Ammon's horn (tissue), 1 donor: ENCODE measurements at places on chromosomes 3 and 15.
A peak's percentile ranks its signal among the peaks of the same experiment; 100 is the strongest.

DNA sequence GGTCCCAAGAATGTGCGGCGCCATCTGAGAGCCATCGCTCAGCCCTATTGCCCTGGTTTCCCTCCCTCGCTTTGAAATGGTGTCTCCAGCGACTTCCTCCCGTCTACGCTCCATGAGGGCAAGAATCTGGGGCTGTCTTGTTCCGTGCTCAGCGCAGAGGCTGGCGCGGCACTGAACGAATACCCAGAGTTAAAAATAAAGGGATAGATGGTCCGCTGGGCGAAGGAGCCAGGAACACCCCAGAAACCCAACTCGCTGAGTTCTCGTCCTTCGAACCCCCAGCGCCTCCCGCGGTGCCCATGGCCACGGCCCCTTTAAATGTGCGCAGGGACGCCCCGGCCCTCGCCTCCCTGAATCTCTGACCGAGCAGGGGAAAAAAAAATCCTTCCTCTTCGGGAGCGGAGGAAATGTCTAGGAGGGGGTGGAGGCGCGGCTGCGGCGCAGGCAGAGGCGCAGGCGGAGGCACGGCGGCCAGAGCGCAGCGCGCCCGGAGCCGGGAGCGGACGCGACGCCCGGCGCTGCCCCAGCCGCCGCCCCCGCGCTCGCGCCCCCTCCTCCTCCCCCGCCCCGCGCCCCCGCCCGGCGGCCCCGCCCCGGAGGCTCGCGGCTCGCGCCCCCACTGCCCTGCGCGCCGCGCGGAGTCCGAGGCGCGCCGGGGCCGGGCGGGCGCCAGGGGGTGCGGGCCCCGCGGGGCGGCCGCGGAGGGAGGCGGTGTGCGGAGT is 8.5 kb upstream of the FGD5 start:
- DNase-seq: no peak

- no peak for DNase-seq
Measured at GRCh38 chr3:99482191-99482590, 156.2 kb upstream of the COL8A1 start.

- no peak for DNase-seq
Measured at GRCh38 chr15:76084256-76084655, 24.5 kb downstream of the TMEM266 start.

DNA sequence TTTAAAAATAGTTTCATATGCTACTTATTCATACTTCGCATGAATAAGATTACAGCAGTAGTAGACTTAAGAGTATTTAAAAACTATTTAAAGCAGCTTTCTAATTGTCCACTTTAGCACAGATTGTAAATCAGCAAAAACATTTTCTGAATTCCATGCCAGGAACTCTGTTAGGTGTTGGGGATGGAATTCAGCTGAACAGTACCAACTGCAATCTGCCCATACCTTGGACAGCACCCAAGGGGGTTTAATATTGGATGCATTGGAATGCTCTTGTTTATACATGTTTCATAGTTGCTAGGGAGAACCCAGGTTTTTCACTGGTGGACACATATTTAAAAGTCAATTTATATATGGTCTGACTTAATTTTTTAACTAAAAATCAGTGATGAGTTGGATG is 74.8 kb downstream of the PPM1L start:
- DNase-seq: no peak

GRCh38 chr15:23033979-23034378 is 5.4 kb downstream of the TUBGCP5 start:
- DNase-seq: no peak

DNA sequence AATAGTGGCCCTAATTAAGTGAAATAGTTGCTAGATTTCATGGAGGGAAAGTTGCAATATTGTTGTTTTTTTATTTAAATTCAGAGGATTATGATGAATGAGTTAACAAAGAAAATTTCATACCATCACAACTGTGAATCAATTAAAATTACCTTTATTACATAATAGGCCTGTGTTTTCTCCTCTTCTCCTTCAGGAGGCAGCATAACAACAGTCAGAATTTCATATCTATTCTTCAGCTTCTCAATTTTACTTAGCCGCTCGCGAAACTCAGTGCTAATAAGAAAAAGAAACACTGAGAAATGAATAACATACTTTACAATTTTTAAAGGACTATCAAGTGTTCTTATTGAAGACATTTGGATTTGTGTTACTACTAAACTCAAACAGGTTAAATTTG is 29.4 kb downstream of the TTC14 start:
- no peak for DNase-seq

DNA sequence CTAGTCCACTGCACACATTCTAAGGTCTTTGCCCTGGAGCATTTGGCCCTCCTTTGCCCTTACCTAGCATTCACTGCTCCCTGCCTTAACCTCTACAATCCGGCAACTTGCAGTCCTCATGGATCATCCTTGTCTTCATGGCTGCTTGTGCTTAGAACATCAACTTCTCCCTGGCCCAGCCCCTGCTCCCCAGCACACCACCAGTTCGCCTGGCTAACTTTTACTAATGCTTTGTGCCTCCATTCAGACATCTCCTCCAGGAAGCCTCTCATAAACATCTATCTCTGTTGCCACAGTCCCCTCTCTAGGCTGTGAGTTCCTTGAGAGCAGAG is 57.1 kb downstream of the AAGAB start:
- no peak for DNase-seq

GRCh38 chr3:150357923-150358607 is 50.0 kb upstream of the TSC22D2 start:
- DNase-seq: no peak

DNA sequence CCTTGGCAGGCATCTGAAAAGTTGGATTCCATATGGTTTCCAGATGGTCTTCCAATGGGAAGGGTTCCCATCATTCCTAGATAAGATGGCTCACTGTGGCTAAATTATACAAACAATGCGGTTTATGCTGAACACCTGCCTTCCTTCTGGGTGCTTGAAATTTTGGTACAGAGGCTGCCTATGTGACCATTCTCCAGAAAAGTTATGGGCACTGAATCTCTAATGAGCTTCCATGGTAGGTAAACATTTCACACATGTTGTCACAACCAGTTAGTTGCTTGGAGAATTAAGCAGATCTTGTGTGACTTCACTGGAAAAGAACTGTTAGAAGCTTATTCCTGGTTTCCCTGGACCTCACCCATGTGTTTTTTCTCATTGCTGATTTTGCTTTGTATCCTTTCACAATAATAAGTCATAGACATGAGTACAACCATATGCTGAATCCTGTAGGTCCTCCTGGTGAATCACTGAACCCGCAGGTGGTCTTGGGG is 30.1 kb downstream of the PLOD2 start:
- no peak for DNase-seq

GRCh38 chr15:68265081-68265480 is 12.5 kb upstream of the FEM1B start:
- DNase-seq: no peak

- no peak for DNase-seq
Measured at GRCh38 chr3:3919316-3919715, 120.1 kb downstream of the LRRN1 start.

GRCh38 chr3:186953011-186953487 is 22.7 kb downstream of the ST6GAL1 start:
- peak; percentile 54 for DNase-seq

DNA sequence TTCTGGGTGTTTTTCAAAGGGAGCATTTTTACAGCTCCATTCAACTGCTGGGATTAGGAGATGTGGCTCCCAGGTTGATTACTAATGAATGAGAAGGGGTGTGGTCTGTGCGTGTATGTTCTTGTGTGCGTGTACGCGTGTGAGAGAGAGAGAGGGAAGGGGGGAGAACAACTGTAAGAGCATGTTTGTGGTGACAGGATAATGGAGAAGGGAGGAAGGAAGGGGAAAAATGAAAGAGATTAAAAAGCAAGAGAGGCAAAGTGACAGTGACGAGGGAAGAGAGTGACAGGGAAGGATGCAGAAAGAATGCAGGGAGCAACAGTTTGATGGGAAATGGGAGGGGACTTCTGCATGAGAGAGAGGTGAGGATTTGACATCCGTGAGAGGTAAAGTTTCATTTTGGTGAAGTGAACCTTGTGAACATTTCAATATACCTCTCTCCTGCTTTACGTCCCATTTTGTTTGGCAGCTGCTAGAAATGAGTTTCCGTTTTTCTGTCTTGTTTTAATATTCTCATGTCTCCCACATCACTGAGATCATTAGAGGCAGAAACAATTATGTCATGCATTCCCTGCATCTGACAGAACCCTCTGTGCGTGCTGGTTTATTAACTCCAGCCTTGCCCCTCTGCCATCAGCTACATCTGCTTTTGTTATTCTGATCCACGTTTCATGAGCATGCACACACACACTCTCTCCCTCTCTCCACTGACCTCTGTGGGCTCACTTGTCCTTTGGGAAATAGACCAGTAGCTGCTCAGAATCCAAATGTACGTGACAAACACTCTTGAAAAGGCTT is 161.6 kb downstream of the GAP43 start:
- DNase-seq: peak; percentile 45

DNA sequence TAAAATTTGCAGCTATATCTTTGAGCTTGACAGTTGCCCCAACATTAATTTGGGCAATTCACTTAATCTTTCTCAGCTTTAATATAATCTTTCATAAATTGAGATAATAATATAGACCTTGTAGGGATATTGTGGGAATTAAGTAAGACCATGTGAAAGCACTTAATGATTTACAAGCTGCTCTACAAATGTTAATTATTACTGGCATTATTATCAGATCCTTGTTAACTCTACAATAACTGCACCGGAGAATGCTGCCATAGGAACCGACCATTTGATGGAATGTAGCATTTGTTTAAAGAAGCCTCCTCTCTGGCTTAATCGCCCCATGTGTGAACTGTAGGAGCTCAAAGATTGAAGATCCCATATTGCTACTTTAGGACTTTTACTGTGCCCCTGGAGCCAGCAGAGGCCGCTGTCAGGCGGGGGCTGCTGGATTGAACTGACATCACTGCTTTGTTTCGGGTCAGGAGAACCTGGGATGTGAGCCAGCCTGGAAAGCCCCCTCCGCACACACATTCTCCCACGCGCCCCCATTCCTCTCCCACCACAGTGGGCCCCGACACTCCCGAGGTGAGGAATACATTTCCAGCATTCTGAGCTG is 154.2 kb upstream of the TNIK start:
- peak; percentile 56 for DNase-seq

GRCh38 chr3:196596355-196596754 is 27.9 kb downstream of the FBXO45 start:
- DNase-seq: no peak
